EL (cell line): ENCODE measurements at places on chromosomes 12 and 14.

- DNase-seq, result peak; percentile 91
Measured at GRCh38 chr12:80044694-80045046, 54.7 kb upstream of the OTOGL start.

GRCh38 chr12:89685363-89685972, 23.2 kb downstream of the ATP2B1 start:
- no peak for DNase-seq

- no peak for DNase-seq
Measured at GRCh38 chr14:51730098-51730497, 78.4 kb downstream of the FRMD6 start.

DNA sequence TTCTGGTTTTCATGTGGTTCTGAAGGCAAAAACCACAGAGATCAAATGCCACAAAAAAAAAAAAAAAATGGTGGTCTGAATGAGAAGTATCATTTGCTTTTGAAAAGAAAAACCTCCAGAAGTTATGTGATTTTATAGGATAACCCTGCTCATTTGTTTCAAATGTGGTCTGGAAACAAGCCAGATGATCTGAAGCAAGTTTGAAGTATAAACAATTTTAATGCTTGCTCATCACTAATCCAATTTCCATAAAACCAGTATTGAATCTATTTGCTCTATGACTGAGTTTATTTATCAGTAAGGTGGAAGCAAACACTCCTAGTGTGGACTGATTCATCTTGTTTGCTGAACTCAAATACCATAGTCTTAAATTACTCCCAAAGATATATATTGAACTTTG, 407.3 kb upstream of the FLRT2 start:
- DNase-seq, result peak; percentile 32

- DNase-seq, result peak; percentile 48
Measured at GRCh38 chr12:54958048-54958658, 26.4 kb downstream of the TESPA1 start.

- DNase-seq, result no peak
Measured at GRCh38 chr12:53160673-53161072, 19.8 kb upstream of the ZNF740 start.

- no peak for DNase-seq
Measured at GRCh38 chr12:32002848-32003493, 43.8 kb downstream of the RESF1 start.

DNA sequence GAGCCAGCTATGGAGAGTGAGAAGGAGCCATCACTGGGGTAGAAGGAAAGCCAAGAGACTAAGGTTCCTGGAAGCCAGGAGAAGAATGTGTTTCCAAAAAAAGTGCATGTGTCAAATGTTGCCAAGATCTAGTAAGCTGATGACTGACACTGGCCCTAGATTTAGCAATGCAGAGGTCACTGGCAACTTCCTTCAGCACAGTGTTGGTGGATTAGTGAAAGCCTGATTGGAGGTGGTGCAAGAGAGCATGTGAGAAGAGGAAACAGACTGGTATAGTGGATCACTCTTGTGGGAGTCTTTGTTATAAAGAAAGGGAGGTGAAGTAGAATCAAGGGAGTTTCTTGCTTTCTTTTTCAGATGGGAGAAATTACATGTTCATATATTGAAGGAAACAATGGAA, 34.1 kb upstream of the CHGA start:
- DNase-seq, result no peak

GRCh38 chr12:115354007-115354890, 670.3 kb upstream of the TBX3 start:
- peak; percentile 97 for DNase-seq

DNA sequence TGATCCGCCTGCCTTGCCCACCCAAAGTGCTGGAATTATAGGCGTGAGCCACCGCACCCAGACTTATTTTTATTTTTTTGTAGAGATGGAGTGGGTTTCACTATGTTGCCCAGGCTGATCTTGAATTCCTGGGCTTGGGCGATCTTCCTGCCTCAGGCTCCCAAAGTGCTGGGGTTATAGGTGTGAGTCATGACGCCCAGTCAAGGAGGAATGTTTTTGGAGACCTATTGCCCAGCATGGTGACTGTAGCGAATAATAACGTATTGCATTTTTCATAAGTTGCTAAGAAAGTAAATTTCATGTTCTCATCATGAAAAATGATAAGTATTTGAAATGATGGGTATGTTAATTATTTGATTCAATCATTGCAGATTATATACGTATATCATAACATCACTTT, 46.5 kb downstream of the TEAD4 start:
- peak; percentile 93 for DNase-seq

DNA sequence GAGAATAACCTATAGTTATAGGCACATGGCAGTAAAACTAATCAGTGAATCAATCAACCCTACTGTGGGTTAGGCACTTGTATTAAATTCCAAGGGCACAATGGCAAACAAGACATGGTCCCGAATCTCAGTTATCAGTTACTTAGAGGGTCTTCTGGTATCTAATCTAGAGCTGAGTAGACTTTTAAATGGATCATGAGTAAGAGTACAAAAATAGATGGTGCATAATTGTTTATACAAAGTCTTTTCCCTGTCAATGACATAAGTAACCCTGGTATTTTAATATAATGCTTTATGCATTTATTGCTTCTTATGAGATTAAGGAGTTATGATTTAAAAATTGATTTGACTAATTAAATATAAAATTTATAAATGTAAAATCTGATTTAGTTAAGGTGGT, 23.0 kb upstream of the KCNJ8 start:
- no peak for DNase-seq

- DNase-seq, result no peak
Measured at GRCh38 chr12:86050010-86050409, 175.9 kb downstream of the NTS start.

DNA sequence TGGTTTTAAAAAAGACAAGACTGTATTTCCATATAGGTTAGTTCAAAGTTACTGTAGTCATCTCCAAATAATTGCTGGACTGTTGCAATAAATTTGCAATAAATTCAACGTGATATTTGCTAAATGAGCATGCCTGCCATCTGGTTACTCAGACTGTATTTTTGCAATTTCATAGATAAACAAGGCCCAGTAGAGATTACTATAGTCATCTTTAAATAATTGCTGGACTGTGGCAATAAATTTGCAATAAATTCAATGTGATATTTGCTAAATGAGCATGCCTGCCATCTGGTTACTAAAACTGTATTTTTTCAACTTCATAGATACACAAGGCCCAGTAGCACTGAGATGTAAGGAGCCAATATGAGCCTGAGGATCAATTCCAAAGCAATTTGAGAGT, 5.6 kb downstream of the NTN4 start:
- peak; percentile 36 for DNase-seq

DNA sequence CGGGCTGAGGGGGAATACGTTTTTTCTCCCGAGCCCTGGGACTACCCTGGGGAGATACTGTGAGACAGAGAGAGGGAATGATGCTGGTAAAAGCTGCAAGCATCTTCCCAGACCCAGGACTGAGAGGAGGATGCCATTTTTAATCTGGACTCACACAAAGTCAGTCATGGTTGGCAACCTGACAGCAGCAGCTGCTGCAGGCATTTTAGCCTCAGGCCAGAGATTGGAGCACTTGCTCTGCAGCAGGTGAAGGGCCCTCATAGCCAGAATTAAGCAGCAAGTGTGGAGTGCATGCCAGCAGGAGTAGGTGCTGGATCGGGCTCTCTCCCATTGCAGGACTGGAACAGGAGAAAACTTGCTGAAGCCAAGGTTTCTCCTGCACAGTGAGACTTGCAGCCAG, 361.1 kb upstream of the CLEC14A start:
- peak; percentile 18 for DNase-seq

- DNase-seq, result no peak
Measured at GRCh38 chr14:71883094-71883493, 49.1 kb upstream of the RGS6 start.

GRCh38 chr14:33504246-33505099, 446.4 kb downstream of the EGLN3 start:
- no peak for DNase-seq

DNA sequence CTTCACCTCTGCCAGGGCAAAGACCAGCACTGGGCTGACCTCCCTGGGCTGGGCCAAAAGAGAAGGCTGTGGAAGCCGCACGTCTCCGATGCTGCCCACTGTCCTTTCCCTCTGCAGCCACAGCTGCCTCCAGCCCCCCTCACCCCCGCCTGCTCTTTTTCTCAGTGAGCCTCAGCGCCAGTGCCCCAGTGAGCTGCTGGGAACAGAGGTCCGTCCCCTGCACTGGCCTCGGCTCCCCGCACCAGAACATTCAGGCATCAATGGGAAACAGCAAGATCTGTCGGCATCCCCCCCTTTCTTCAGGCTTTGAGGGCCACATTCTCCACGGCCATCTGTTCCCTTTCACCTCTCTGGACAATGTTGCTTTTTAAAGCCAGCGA, 398.1 kb downstream of the ZFP36L1 start:
- DNase-seq, result no peak

GRCh38 chr14:40318211-40318719, 886.0 kb upstream of the FBXO33 start:
- no peak for DNase-seq

- DNase-seq, result peak; percentile 55
Measured at GRCh38 chr14:30005114-30005808, 77.6 kb upstream of the PRKD1 start.

DNA sequence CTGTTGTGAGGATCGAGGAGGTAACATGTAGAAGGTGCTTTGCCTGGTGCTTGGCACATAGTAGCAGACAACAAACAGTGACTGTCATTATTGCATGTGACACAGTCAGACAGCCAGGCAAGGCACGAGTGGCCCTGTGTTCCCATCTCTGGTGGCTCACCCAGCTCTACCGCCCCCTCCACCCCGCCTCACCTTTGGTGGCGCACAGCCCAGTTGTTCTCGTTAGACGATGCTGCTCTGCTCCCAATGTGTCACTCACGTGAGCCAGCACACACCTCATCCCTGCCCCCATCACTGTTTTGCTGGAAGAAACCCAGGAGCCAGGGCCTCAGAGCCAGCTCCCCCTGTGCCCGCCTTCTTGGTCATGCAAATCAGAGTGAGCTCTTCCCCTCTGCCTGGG, 113.3 kb downstream of the CALM1 start:
- no peak for DNase-seq

DNA sequence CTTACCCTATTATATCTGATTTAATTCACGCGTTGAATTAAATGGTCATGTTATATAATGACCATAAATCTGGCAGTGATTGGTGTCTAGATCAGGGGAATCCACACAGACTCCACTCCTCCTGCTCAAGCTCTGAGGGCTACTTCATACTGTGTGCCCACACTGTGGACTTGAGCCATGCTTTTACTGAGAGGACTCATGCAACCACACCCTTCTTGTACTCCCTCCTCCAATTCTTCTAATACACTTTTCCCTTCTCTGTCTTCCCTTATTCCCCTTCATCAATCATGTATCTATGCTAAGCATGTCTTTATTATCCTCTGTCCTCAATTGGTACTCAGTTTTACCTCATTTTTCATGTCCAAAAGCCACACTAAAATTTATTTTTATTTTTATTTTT, 37.7 kb upstream of the LRFN5 start:
- no peak for DNase-seq

DNA sequence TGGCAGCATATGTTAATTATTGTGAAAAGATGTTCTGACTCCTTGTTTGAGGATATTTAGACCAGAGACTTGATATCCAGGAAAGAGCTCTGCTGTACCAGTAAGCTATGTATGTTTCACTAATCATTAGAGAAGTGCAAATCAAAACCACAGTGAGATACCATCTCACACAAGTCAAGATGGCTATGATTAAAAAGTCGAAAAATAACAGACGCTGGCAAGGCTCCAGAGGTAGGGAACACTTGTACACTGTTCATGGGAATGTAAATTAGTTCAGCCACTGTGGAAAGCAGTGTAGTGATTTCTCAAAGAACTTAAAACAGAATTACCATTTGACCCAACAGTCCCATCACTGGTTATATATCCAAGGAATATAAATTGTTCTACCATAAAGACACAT, 171.6 kb downstream of the DPY19L2 start:
- no peak for DNase-seq

DNA sequence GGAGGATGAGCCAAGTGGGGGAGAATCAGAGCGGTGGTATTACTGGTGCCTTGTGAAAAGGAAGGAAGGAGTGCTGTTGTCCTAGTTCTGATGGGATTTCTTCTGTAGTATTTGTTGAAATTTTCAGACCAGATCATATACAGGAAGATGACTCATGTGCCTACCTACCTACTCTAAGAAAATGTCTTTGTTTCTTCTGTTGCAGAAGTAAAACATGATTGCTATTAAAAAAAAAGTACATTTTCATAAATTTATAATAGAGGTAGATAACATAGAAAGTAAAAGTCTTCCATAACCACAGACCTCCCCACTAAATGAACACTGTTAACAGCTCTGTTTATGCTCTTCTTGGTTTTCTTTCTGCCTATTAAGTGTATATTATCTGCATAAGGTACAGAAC, 26.9 kb downstream of the SAMD4A start:
- DNase-seq, result peak; percentile 47

DNA sequence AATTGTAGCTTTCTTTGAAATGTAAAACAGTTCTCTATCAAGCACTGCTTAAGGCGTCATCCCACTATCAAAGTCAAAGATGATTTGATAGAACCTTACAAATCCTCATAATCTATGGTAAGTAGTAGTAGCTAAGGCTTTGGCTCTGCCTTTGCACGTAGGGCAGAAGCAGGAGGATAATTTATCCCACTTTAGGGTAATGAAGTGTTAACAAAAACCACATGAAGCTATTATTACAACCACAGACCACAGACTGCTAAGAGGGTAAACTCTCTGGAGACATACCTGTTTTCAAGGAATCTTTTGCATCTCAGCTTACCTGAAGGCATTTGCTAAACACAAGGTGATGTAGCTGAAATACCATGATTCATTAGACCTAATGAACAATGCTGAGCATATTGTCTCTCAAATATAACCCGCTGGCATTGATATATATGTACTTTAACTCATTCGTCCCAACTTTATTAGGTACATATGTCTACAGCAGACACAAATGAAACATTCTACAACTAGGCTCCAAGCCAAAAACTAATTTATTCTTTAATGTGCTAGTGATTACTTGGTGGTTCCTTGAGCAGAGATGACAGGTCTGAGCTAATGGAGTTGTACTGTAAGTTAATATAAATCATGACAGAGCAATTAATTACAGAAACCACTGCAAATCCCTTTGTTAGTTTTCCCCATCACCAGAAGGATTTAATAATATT, 368.8 kb downstream of the ETNK1 start:
- DNase-seq, result no peak
